ENCODE measurements at places on chromosomes 4 and X.
A peak's percentile ranks its signal among the peaks of the same experiment; 100 is the strongest.

DNA sequence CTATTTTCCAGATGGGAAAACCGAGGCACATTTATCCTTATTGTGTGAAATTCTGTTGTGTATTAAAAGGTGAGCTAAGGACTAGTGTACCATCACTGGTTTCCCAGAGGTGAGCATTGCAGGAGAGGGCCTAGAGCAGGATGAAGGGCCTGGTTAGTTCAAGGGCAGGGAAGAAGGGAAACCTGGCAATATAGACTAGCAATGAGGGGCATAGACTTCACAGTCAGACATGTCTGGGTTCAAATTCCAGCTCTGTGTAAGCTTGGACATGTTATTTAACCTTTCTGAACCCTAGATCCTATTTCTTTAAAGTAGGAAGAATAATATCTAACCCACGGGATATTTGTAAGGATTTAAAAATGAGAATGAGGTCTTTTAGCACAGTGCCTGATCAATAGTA lies 50.8 kb downstream of the WDR19 start:
- no peak for DNase-seq

GRCh38 chrX:48883729-48884128 lies 13.8 kb downstream of the TIMM17B start:
- DNase-seq = no peak

DNA sequence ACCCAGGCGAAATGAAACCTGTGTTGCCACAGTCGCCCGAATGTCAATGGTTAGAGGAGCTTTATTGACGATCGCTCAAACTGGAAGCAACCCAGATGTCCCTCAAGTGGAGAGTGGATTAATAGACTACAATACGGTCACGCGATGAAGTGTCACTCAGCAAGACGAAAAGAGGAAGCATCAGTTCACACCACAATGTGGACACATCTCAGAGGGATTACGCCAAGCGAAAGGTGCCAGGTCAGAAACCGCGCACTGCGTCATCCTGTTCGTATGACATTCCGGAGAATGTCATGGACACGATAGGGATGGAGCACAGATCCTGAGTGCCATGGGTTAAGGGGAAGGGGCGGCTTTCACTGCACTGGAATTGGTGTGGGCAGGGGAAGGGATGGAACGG lies 111.7 kb downstream of the HMX1 start:
- DNase-seq = no peak

GRCh38 chrX:12352922-12353321 lies 214.6 kb downstream of the FRMPD4 start:
- DNase-seq = no peak

DNA sequence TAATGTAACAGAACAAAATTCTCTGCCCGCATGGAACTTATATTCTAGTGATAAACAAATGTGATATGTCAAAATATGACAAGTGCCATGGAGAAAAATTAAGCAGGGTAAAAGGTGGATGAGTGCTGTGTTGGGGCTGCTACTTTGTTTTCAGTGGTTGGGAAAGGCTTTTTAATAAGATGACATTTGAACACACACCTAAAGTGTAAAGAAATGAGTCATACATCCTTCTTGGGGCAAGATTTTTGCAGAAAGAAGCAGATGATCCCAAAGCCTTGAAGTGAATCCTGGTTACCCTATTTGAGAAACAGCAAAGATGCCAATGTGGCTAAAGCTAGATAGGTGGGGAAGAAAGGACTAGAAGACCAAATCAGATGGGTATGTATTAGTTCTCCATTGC lies 564.1 kb downstream of the INPP4B start:
- no peak for DNase-seq

DNA sequence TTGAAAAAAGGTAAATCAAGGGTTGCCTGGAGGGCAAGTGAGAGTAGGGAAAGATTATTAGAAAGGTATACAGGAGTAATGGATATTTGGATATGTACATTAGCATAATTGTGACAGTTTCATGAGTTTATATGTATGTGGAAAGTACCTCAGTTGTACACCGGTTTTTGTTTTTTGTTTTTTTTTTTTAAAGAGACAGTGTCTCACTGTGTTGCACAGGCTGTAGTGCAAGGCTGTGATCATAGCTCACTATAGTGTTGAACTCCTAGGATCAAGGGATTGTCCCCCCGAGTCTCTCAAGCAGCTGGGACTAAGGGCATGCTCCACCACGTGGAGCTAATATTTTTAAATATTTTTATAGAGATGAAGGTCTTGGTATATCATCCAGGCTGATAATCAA lies 15.3 kb upstream of the HPGD start:
- DNase-seq = no peak

DNA sequence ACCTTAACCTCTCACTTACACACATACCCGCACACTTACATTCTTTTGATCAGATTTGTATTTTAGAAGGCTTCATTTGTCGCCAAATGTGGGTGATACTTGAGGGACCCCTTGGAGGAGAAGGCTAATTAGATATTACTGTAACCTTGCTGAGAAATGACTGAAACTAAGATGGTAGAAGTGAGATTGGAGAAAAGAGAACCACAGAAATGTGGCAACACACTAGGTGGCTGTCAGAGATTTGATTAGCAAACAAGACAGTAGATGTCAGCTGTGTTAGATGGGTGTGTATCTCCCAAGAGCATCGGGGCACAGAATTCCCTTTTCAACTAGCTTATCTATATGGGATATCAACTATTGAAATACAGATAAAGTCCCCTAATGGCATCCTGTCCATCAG lies 149.3 kb upstream of the FABP2 start:
- no peak for DNase-seq

DNA sequence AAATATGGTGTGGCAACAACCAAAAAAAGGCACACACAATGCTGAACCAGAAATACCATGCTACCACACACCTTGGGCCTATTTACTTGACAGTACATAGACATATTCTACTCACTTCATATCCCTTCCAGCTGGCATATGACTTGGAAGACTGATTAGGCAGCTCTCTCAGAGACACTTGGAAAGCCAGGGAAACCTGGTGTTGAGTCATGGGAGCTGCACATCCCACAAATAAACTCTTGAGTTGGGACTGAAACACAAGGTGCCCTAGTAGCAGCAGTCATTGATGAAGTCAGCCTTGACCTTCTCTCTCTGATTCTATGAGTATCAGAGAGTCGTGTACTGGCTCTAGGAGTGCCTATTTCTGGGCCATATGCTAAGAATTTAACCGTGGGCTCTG lies 776.6 kb upstream of the LCORL start:
- DNase-seq = no peak

DNA sequence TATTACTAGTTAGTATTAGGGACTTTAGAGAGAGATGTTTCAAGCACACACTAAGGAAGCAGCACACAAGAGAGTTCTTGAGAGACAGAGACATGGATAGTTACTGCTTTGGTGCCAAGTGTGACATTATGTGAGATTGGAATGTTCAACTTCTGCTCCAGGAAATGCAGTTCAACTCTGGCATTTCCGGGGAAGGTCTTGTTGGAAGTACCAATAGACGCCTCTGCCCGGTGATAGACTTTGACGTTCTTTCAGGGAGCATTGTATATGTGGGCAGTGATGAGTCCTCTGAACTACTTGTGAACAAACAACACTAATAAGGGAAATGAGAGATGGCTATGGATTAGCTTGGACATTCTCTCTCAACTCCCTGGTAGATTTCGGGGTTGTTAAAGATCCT lies 638.1 kb upstream of the BOD1L1 start:
- no peak for DNase-seq

DNA sequence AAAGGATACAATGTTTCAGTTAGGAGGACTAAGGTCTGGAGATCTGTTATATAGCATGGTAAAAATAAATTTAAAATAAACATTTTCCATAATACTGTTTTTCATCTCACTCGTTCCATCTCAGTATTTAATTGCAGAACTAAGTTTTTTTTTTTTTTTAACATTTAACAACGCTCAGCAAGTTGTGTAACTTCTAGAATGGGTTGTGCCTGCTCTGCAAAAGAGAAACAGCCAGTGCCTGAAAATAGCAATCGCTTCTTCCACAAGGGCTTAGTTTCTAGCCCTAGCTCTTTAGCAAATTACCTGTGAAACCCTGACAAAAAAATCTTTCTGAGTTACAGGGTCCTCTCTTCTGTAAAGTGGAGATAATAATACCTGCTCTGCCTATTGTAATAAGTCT lies 41.9 kb downstream of the CNGA1 start:
- no peak for DNase-seq

GRCh38 chr4:10554694-10555093 lies 97.5 kb upstream of the ZNF518B start:
- peak; percentile 45 for DNase-seq

DNA sequence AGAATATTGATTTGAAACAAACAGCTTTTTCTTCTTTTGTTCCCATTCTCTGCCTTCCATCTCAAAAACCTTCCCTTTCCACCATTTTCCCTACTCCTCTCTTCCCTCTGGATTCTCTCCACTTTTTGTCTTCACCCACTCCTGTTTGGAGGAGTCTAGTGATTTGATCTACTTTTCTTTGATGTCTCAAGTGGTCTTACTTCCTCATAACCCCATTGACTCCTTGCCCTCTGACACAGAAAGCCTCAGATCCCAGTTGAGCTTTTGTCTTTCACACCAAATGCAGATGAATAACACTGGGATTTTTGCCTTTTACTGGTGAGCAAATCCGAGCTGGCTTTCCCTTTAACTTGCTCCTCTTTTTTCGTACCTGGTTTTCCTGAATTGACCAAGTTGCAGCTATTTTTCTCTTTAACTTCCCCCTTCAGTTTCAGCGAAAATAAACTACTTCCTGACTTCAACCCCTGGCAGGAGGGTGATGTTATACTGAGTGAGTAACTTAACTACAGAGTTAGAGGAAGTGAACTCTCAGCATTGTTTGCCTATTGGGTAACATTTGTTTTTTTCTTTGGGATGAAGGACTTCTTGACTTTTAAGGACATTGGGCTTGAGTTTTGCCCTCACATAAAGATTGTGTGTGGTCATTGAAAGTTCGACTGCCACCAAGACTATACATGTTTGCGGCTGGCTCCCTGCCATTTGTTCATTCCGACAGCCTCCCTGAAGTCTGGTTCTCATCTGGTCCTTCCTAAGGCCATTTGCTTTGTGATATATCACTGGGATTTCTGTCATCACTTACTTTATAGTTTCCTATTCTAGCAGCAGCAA lies 392.8 kb upstream of the NR3C2 start:
- peak; percentile 43 for DNase-seq

DNA sequence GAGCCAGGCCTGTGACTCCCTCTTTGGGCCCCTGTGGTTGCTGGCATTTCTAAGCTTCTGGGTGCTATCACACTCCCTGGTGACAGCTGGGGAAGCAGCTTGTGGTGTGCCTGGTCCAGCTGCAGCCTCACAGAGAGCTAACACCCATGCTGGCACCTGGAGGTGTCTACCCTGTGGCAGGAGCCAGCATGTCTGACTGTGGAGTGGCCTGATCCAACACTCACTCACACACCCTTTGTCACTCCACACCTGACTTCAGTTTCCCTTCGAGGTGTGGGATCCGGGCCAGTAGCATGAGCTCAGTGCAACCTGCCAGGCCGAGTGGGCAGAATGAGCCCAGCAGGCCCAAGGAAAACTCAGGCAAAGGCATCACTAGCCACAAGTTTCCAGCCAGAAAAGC lies 67.5 kb downstream of the TECRL start:
- DNase-seq = no peak

- no peak for DNase-seq
Observed at GRCh38 chrX:65903750-65904149, 136.1 kb downstream of the VSIG4 start.

- DNase-seq = peak; percentile 16
Observed at GRCh38 chr4:159516556-159517140, 413.8 kb downstream of the RAPGEF2 start.

- no peak for DNase-seq
Observed at GRCh38 chrX:725971-726370, 95.4 kb downstream of the SHOX start.

DNA sequence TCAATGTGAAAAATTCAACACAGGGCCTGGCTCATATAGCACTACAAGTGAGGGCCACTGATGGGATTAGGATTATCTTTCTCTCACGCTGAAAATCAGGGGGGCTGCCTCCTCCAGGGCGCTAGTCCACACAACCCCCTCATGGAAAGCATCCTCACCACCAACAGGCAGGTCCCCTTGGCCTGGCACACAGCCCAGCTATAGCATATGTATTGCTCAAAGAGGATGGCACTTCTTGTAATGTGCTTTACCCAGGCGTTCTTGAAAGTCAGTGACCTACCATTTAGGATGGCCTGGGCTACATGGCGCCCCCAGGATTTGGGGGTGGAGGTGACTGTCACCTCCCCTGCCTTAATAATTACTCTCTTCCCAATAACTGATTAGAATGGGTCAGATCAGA lies 71.0 kb upstream of the LSM6 start:
- no peak for DNase-seq

- no peak for DNase-seq
Observed at GRCh38 chrX:48714573-48714972, 18.0 kb downstream of the SUV39H1 start.

DNA sequence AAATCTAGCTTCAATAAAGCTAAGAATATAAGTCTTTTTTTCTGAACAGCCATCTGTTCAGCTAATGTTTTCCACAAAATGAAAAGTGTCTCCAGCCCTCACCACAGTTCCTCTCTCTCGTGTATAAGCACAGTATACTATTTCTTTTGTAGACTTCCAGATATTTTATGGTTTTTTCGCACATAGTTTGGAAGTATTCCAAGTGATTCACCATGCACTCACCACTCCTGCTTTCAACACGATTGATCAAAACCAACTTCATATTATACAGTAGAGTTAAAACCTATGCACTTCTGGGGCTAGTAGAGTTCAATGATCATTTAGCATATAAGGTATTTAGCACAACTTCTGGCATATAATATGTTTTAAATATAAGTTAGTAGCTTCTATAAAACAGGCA lies 105.8 kb upstream of the DCAF12L1 start:
- no peak for DNase-seq

DNA sequence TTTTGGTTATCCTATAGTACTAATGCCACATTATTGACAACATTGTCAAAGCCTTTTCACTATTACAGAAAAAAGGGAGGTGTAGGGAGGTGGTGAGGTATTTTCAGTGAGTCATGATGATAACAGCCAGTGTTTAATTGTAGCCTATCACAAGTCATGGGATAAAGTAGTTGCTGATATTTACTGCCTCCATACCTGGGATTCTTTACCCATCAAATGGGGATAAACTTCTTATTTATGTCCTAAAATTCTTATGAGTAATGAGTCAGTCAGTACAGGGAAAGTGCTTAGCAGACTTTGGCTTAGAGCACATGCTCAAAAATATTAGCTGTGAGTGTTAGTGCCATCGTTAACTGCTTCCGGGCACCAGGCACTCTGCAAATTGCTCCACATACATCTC lies 25.7 kb downstream of the ADGRG2 start:
- DNase-seq = no peak

- no peak for DNase-seq
Observed at GRCh38 chr4:143291314-143291713, 45.4 kb upstream of the GAB1 start.

DNA sequence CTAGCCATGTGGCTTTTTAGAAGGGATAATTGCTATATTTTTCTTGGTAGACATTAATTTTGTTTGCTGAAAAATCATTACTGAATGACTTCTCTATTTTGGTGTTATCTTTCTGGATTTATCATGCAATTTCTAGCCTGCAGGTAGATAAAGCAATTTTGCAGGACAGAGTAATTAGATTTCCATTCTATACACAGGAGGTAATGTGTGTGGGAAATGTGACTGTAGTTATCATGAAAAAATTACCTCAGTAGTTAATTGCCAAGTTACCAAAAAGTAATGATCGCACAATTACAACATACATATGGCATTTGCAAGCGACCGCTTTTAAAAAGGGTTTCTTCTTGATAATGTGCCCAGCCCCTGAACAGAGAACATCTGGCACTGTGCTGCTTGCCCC lies 66.1 kb downstream of the KIT start:
- no peak for DNase-seq

- DNase-seq = no peak
Observed at GRCh38 chrX:11786862-11787261, 28.8 kb downstream of the MSL3 start.
